Activated naive CD8-positive, alpha-beta T cell treated with anti-CD3 and anti-CD28 coated beads, Interleukin-2, amount 50 U/mL, for 24 hours (primary cell): ENCODE measurements at places on chromosomes 2 and 18.

- DNase-seq: no peak
These were observed 75.8 kb downstream of the KIDINS220 start for GRCh38 chr2:8761529-8762164.

DNA sequence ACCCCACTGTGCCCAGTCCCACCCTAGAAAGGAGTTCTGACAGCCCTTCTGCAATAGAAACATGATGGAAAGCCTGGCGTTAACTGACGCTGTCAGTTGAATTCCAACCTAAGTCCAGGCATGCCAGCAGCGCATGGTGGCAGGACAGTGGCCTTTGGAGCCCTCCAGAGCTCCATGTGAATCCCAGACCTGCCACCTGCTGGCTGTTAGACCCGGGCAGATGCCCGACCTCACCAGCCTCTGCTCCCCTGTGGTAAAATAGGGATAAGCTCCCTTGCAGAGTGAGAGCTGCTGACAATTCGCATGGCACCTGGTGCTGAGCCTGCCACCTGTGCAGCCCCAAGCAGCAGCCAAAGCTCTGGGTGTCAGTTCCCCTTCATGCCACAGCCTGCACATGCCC is 138.6 kb downstream of the LOXHD1 start:
- no peak for DNase-seq

DNA sequence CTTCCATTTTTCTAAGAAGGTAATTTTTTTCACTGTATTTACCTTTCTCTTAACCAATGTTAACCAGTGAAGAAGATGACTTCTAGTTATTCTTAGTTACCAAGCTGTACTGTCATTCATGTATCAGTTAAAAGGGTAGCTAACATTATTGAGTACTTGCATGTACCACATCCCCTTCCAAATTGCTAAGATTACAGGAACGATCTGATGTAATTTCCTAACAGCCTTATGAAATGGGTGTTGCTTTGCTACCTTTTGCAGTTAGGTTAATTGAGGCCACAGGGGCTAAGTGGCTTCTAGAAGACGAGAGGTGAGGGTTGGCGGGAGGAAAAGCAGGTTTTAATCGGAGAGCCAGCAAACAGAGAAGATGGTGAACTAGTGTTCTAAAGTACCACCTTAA is 1.8 kb upstream of the SULT6B1 start:
- DNase-seq: no peak

- DNase-seq: no peak
These were observed 13.9 kb downstream of the FN1 start for GRCh38 chr2:215421859-215422461.

GRCh38 chr2:120743657-120744056 is 8.0 kb downstream of the GLI2 start:
- no peak for DNase-seq

DNA sequence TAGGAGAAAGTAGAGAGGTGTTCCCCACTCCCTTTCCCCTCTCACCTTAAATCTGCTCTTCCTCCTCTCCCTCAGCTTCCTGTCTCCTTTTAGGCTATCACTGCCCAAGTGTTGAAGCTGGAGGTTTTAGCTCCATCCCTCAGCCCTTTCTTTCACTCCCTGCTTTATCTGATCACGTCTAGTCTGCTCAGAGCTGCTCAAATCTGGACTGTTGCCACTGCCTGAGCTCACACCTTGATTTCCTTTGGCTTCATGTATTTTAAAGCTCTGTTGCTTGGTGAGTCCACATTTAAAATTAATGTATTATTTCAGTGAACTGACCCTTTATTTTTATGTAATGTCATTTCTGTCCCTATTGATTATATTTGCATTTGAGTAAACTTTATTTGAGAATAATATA is 236.6 kb downstream of the PTGR3 start:
- DNase-seq: no peak

DNA sequence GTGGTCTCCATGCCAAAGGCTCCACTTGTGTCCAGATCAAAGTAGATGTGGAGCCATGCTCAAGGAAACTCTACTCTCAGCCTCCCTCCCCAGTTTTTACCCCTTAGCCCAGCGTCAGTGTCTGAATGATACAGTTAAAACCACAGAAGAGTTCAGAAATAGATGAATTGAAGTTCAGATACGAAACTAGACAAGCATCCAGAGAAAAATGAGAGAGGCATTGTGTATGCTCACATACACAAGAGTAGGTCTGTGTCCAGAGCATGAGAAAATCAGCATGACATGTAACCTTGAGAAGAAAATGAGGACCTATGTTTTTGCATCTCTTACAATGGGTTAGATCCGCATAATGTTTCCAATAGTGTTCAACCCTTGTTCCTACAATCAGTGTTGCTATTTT is 612.8 kb upstream of the PKDCC start:
- DNase-seq: no peak

GRCh38 chr2:170436077-170436943 is 258.4 kb downstream of the MYO3B start:
- DNase-seq: no peak

GRCh38 chr2:234670806-234671205 is 173.9 kb upstream of the ARL4C start:
- no peak for DNase-seq

GRCh38 chr2:170733798-170734600 is 18.9 kb downstream of the SP5 start:
- DNase-seq: no peak

DNA sequence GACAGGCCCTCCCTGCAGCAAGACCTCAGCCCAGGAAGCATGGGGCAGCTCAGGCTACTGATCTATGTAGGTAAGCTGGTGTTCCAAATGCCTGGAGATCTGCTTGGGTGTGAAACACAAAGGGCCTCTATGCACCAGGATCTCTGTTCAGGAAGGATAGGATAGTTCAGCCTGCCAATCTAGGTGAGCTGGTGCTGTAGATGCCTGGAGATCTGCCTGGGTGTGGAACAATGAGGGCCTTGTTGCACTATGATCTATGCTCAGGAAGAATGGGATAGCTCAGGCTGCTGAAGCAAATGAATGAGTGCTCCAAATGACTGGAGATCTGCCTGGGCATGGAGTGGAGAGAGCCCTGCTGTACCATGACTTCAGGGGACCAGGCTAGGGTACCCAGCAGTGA is 48.9 kb upstream of the MYL1 start:
- no peak for DNase-seq

DNA sequence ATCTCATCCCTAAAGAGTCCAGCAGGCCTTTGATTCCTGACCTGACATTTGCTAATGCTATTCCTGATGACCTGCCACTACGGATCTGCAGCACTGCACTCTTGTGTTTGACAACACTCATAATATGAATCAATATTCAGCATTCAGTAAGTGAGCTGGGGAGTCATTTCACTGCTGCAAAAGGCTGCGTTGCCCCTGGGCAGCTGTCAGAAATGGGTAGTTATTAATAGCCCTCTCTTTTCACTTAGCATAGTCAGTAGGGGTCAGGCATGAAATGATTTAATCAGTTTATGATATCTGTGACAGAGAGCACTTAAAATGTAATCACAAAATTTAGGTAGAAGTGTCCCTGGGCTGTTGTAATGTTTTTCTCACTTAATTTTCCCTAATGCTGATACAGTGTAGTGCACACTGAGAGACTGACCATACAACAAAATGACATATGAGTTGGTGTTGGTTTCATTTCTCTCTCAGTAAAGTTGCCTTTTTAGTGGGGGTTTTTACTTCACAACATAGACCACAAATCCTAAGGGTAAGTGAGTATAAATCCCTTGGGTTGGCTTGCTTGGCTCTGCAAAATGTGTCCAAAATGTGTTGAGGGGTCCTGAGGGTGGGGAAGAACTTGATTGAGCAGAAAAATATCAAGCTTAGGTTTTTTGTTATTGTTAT is 184.8 kb downstream of the CAMKMT start:
- DNase-seq: no peak

- no peak for DNase-seq
These were observed 22.0 kb downstream of the FAM98A start for GRCh38 chr2:33577084-33577483.

- no peak for DNase-seq
These were observed 27.3 kb upstream of the COPS8 start for GRCh38 chr2:237058423-237058822.

GRCh38 chr2:208529796-208530195 is 123.2 kb downstream of the PTH2R start:
- DNase-seq: no peak

GRCh38 chr2:232549655-232550353 is 553 bp downstream of the TIGD1 start:
- DNase-seq: no peak

GRCh38 chr2:140600116-140600515 is 1530.7 kb downstream of the LRP1B start:
- no peak for DNase-seq

- DNase-seq: no peak
These were observed 50.8 kb downstream of the NCK2 start for GRCh38 chr2:105795575-105795934.

GRCh38 chr2:120394764-120395163 is 48.8 kb downstream of the INHBB start:
- DNase-seq: no peak

- no peak for DNase-seq
These were observed 35.8 kb downstream of the SCTR start for GRCh38 chr2:119488245-119489214.

GRCh38 chr2:129376426-129377077 is 602.9 kb upstream of the RAB6C start:
- no peak for DNase-seq

- DNase-seq: no peak
These were observed 41.9 kb downstream of the SPTBN1 start for GRCh38 chr2:54497763-54498680.

DNA sequence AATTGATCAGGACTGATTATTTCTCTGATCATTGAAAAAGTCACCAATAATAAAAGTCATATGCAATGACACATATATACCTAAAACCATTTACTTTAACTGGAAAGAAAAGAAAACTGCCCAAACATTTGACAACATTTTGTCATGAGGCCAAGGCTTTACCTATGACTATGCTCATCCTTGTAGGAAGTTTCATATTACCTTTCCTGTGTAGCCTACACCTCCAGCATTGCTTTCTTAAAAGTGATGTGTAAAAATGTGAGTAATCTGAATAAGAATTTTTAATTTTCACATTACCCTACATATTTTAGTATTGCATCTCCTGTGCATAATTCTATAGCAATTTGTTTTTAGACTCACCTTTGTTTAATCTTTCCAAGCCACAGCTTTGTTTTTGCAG is 419.8 kb upstream of the FIGN start:
- no peak for DNase-seq

- DNase-seq: no peak
These were observed 103.6 kb upstream of the CELF4 start for GRCh38 chr18:37668971-37669747.

DNA sequence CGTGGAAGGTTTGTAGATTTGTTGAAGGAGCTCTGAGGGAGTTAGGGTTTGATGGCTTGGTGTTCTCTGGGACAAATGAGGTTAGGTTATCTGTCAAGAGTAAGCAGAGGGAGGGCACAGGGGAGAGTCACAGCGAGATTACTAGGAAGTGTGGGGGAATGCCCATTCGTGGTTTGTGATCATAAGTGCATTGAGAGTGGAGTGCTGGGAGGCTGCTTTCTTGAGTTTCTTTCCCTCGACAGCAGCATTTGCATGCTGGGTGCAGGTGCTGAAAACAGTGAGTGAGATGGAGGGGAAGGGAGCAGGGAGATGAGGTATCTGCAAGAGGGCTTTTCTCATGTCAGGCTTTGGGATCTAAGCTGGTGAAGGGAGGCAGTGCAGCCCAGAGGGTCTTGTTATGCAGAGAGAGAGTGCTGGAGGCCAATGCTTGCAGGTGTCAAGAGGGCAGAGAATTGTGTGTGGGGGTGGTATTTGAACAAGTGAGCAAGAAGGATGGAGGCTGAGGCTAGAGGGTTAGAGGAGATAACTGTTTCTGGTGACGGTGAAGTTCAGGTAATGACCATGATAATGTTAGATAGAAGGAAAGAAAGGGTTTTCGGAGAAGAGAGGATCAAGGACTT is 8.8 kb downstream of the RALB start:
- DNase-seq: peak; percentile 46

DNA sequence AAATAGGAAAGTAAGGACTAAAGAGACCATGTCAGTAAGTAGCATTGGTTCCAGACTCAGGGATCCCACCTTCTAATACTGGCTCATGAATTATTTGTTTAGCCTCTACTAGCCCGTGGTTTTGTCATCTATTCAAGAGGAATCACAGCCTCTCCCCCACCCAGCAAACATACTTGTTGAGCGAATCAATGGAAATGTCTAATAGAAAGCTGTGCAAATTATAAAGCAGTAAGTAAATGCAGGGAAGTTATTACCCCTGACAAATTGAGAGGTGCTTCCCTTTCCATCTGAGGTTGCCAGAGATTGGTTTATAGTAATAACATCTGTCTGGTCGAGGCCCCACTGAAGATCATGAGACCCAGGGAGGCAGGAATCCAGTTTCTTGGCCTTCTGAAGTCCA is 219.3 kb upstream of the OSR1 start:
- DNase-seq: no peak

DNA sequence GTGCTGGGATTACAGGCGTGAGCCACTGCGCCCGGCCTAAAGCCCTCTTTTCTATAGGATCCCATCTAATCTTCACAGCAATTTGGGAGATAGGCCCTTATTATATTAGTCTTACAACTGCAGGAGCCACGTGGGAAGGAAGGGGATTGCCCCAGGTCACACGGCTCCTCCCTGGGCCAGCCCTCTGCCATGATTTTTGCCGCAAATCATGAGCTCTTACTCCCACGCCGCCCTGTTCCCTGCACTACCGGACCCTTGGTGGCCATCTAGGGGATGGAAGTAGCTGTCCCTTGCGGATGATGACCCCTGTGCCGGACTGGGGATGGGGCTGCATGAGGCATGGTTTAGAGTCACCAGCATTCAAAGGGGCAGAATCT is 28.4 kb upstream of the PTMA start:
- DNase-seq: no peak

GRCh38 chr2:73265298-73266060 is 18.8 kb downstream of the FBXO41 start:
- no peak for DNase-seq

- no peak for DNase-seq
These were observed 335.7 kb upstream of the UBE2E3 start for GRCh38 chr2:180644709-180645108.

GRCh38 chr2:18066066-18066465 is 187.6 kb downstream of the KCNS3 start:
- DNase-seq: no peak

DNA sequence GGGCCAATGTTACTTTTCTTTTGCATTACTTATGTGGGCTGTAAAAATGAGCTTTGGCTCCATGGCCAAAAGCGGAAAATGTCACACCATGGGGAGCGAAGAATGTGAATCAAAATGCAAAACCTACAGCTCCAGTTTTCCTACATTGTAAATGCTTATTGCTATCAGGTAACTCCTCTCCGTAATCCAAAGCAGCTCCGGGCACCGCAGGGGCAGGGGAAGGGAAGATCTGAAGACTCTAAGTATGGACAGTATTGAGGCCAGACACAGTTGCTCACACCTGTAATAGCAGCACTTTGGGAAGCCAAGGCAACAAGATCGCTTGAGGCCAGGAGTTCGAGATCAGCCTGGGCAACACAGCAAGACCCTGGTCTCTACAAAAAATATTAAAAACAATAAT is 7.1 kb upstream of the AGFG1 start:
- DNase-seq: peak; percentile 27
